K562 (cell line): ENCODE measurements at places on chromosomes 11 and 22. TPM values are rescaled to one million over a fixed set of nuclear protein-coding genes. Genes with fewer than 3 reads are reported as not detected.

DNA sequence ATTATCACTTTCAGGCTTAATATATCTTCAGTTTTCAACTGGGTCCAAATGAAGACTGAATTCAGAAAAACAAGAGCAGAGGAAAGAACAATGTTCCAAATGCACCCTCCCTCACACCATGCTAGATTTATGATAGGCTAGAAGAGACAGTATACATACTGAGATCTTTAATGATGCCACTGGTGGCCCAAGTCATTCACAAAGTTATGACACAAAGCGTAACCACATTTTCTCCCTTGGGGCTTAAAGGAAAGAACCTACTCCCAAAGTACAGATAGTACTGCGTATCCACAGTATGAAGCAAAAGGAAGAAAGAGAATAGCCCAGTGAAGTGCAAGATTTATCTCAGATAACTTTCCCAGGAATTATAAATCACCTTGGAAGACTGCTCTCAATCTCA, 10.9 kb upstream of the SOX6 start:
- H3K27ac ChIP-seq: no peak overlapping the region
- H3K27me3 ChIP-seq: no peaks in the 10 kb centered on the region
- H3K4me1 ChIP-seq: peaks cover 36% of the 10 kb centered on the region
- H3K36me3 ChIP-seq: peaks cover 3% of the 10 kb centered on the region; the same call in 1 of the 3 replicates
- DNase-seq: no peak

GRCh38 chr22:29155966-29156365, 49.7 kb upstream of the EMID1 start:
- peaks cover 14% of the 10 kb centered on the region for H3K4me1 ChIP-seq
- no peak for DNase-seq
- H3K4me3 ChIP-seq: no peak overlapping the region
- no peaks in the 10 kb centered on the region for H3K36me3 ChIP-seq
- no peak overlapping the region for H3K27ac ChIP-seq

- no peaks in the 10 kb centered on the region for H3K27me3 ChIP-seq
- peaks cover 48% of the 10 kb centered on the region for H3K4me1 ChIP-seq
- peak; percentile 58 for DNase-seq
- no peak overlapping the region; the same call in 2 of the 3 replicates for H3K27ac ChIP-seq
- peaks cover 4% of the 10 kb centered on the region; the same call in 1 of the 3 replicates for H3K36me3 ChIP-seq
Measured at GRCh38 chr22:44685384-44686056, 16.5 kb upstream of the PRR5 start.

GRCh38 chr11:69352715-69353319, 58.9 kb downstream of the MYEOV start:
- no peak overlapping the region for H3K4me3 ChIP-seq
- no peak for DNase-seq
- H3K27me3 ChIP-seq: no peaks in the 10 kb centered on the region
- no peak overlapping the region for H3K27ac ChIP-seq

- H3K27me3 ChIP-seq: no peaks in the 10 kb centered on the region
- no peak for DNase-seq
- H3K4me1 ChIP-seq: no peaks in the 10 kb centered on the region
- no peak overlapping the region for H3K27ac ChIP-seq
- H3K4me3 ChIP-seq: no peak overlapping the region
Measured at GRCh38 chr22:48343461-48343860, 1484.2 kb downstream of the BRD1 start.

DNA sequence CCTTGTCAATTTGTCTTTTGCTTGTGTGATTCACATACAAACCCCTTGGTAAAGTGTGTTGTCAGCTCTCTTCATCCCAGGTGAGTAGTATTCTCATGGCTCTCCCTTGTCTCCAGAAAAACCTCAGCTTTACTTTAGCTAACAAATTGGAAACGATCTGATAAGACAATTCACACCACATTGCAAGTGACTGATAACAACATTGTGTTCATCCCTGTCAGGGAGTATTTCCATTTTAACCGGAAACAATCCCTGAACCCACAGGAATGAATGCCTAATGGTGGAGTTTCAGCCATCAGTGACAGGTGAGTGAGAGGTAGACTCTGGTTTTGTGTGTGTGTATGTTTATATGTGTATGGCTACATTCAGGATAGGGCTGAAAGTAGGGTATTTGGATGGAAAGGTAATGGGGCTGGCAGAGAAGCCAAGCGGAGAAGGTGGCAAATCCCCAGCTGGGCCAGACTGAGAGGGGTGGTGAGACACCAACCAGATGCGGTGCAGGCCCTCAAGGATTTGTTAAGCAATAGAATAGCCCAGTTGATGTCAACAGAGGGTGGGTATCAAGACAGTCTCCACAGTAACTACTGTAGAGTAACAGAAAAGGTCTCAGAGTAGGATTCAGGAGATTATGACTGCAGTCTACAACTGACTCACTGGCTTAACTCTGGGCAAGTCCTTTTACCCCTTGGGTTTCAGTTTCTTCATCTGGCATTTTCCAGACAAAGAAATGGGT, 7.6 kb downstream of the LRRC51 start:
- DNase-seq: peak; percentile 40
- H3K4me3 ChIP-seq: no peak overlapping the region
- H3K36me3 ChIP-seq: peaks cover 33% of the 10 kb centered on the region

DNA sequence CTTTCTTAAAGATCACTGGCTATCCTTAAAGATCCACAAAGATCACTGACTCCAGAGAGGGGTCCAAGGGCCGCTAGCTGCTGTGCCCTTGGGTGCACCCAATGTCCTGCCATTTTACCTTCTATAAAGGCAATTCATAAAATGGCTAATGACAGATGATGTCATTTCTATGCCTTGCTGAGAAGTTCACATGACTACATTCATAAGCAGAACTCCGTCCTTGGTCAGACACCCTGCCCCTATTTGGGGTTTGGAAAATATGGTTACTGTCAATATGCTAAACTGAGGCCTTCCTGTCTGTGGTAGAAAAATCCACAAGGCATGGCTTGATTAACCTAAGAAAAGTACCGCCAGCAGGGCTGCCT, 60.9 kb upstream of the BMAL1 start:
- H3K27me3 ChIP-seq: peaks cover 12% of the 10 kb centered on the region
- no peaks in the 10 kb centered on the region for H3K36me3 ChIP-seq
- H3K4me3 ChIP-seq: no peak overlapping the region
- no peak overlapping the region for H3K27ac ChIP-seq
- DNase-seq: no peak

- H3K4me3 ChIP-seq: no peak overlapping the region
- H3K4me1 ChIP-seq: no peaks in the 10 kb centered on the region
- H3K27me3 ChIP-seq: no peaks in the 10 kb centered on the region
- no peaks in the 10 kb centered on the region for H3K36me3 ChIP-seq
- no peak overlapping the region for H3K27ac ChIP-seq
Measured at GRCh38 chr11:36628765-36629244, 30.8 kb upstream of the RAG2 start.

TH gene
- not detected in 2 replicates for total RNA-seq

OR6X1 gene
- total RNA-seq: not detected in 2 replicates
